ENCODE measurements at places on chromosomes 3 and 15. TPM values are rescaled to one million over a fixed set of nuclear protein-coding genes. Genes with fewer than 3 reads are reported as not detected.

DNA sequence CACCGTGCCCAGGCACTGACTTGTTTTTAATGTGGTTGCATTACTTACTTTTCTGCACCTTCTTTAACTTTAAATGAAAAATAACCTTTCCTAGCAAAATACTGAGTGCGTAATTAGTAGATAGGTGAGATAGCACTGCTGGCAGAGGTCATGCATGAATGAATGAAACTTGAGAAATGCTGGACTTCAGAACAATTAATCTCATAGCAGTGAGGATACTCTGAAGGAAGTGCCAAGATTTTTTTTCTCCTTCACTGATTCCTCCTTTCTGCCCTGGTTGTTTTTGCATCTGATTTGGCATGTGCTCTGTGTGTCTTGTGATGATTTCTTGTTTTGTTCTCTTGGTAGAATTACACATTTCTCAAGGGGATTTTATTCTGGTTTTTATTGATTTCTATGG lies 378.9 kb downstream of the PTPRG start:
- no peaks in the 10 kb centered on the region for H3K27me3 ChIP-seq
- H3K4me3 ChIP-seq: no peak overlapping the region
- no peaks in the 10 kb centered on the region for H3K4me1 ChIP-seq
- no peak for DNase-seq
- H3K36me3 ChIP-seq: no peaks in the 10 kb centered on the region

GRCh38 chr3:132720228-132720627 lies 2.0 kb downstream of the NPHP3 start:
- H3K27ac ChIP-seq: peak overlapping the region; percentile 57
- H3K27me3 ChIP-seq: no peaks in the 10 kb centered on the region
- no peak for DNase-seq
- H3K4me1 ChIP-seq: peaks cover 44% of the 10 kb centered on the region
- peaks cover 32% of the 10 kb centered on the region for H3K36me3 ChIP-seq

DNA sequence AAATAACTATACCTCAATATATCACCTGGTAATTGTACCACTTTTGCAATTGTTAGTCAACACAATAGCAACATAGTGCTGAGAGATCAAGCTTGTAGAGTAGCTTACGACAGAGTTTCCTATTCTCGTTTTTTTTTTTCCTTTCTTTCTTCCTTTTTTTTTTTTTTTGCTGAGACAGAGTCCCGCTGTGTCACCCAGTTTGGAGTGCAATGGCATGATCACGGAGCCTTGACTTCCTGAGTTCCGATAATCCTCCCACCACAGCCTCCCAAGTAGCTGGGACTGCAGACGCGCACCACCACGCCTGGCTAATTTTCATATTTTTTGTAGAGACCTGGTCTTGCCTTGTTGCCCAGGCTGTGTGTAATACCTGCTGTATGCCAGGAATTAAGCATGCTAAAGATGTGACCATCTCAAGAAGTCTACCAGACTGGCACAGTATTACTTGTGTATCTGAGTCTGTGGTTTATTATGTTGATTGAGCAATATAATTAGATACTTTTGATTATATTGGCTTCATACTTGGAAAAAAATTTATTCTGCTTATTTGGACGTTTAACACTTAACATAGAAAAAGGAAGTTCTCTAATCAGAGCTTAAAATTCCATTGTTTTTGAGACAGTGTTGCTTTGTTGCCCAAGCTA lies 3.0 kb downstream of the SELENOT start:
- peak overlapping the region; percentile 68 for H3K27ac ChIP-seq
- no peaks in the 10 kb centered on the region for H3K27me3 ChIP-seq
- peaks cover 66% of the 10 kb centered on the region for H3K4me1 ChIP-seq
- no peak for DNase-seq
- peaks cover 39% of the 10 kb centered on the region for H3K36me3 ChIP-seq

DNA sequence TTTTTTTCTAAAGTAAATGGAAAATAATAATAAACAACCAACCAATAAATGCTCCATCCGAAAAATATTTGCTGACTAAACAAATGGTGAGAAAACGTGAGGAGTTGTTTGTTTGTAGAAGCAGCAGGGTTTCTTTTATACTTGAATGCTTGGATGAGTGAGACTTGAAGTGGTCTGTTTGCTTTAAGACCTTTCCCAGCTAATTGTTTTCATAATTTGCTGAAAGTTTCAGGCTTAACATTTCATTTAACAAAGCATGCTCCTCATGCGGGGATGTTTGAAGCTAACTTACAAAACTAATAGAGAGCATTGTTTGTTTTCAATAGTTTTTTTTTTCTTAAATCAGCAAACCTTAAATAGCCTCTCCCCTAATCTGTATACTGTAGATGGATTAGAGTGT lies 484.6 kb downstream of the ROBO2 start:
- no peak overlapping the region for H3K4me3 ChIP-seq
- H3K36me3 ChIP-seq: no peaks in the 10 kb centered on the region
- no peaks in the 10 kb centered on the region for H3K4me1 ChIP-seq
- H3K27me3 ChIP-seq: no peaks in the 10 kb centered on the region
- no peak for DNase-seq
- no peak overlapping the region for H3K27ac ChIP-seq

- peaks cover 5% of the 10 kb centered on the region for H3K27me3 ChIP-seq
- DNase-seq: no peak
- no peak overlapping the region for H3K4me3 ChIP-seq
- no peak overlapping the region for H3K27ac ChIP-seq
- no peaks in the 10 kb centered on the region for H3K36me3 ChIP-seq
- no peaks in the 10 kb centered on the region for H3K4me1 ChIP-seq
Measured at GRCh38 chr3:45075821-45076625, 49.9 kb downstream of the CLEC3B start.

DNA sequence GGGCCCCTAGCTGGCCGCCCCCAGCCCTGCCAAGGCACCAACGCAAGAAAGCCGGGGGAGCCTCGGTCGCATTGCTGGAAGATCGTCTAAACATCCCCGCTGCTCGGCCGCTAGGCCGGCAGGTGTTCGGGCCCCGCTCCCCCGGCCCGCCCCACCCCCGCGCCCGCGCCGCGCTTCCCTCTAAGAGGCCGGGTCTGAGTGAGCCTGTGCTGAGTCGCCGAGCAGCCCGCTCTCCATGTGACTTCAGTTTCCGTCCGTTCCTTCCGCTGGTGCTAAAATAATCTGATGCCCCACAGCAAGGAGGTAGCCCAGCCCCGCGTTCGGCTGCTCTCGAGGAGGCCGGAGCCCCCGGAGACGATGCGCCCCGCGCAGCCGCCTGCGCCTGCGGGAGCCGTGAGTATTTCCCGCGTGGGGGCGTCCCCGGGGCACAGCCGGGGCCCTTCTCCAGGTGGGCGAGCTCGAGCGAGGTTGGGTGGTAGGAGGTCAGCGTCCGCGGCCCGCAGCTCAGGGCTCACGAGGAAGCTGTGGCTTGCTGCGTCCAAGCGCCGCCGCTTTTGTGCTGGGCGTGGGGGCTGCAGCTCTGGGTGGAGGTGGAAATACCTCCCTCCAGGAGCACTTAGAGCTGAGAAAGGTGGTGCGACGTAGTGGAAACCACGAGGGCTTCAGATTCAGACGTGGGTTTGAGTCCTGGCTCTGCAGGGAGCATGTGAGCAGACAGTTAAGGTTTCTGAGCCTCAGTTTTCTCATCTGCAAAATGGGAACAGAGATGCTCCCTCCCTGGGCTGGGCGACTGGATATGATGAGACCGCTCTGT lies at the start of gene NRROS:
Gene NRROS, plus strand, starts transcription at position 212 of the 814 bp plus-strand sequence. CDS start 14,846 bp downstream, outside the sequence.
- peak within 1 kb of the TSS; percentile 86 for H3K4me3 ChIP-seq
- no peaks in the 10 kb centered on the region for H3K27me3 ChIP-seq
- H3K27ac ChIP-seq: peak within 1 kb of the TSS; percentile 90
- DNase-seq: peak; percentile 85

DNA sequence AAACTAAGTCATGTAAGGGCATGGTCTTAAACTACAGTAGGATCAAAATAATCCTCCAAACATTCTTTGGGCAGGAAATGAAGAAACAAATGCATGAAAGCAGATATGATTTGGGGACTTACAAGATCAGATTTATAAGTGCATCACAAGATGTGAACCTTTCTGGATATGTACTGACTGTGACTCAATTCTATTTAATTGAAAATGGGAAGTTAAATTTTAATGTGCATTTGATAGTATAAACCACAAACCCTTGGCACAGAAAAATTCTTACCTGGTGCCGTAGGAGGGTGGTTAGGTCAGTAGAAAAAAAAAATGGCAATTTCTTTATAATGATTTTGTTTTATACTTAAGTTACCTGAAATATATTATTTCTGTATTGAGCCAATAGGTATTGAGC lies 262.5 kb upstream of the TGFBR2 start:
- H3K27me3 ChIP-seq: no peaks in the 10 kb centered on the region
- no peak for DNase-seq
- H3K36me3 ChIP-seq: no peaks in the 10 kb centered on the region
- no peak overlapping the region for H3K27ac ChIP-seq
- H3K4me3 ChIP-seq: no peak overlapping the region

DNA sequence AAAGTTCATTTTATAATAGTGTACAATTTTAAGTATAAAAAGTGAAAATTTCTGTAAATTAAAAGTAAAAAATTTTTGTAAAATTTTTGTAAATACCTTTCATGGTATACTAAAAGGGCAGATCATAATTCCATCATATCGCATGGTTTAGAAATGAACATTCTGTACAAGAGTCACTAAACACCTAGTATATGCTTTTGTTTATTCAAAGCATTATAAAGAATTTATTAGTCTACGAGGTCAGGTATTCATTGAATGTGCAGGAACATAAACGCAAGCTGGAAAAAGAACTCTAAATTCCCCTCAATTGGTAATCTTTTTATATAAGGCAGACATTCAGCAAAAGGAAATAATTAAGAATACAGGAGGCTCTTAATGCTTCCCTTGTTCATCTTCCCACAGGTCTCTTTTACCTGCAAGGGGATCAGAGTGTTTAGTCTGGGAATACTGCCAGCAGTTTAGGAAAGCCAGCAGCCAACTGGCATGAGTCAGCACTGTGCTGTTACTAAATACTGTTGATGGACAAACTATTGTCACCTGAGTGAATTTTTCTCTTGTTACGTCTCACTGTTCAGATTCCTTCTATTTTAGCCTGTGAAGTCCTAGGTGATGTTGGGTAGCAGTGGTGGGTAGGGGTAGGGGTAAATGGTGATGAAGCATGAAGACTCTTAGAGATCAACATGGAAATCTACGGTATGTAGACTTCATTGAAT lies 70.1 kb downstream of the UQCC5 start:
- no peaks in the 10 kb centered on the region for H3K27me3 ChIP-seq
- H3K4me1 ChIP-seq: peaks cover 3% of the 10 kb centered on the region
- H3K27ac ChIP-seq: no peak overlapping the region
- DNase-seq: no peak

DNA sequence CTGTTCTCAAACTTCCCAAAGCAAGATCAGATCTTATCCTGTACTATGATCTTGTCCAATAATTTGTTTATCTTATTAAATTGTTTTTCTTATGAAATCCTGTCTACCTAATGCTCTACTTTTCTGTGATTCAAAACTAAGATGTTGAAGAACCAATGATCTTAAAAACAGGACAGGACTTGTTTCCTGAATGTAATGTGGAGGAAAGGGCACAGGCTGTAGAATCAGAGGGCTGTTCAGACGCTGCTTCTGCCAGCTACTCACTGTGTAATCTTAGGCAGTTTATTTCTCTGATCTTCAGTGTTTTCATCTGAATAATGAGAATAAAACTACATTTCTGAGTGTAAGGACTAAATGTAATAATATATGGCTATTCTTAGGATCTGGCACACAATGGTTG lies 20.1 kb upstream of the DMXL2 start:
- no peaks in the 10 kb centered on the region for H3K36me3 ChIP-seq
- no peak for DNase-seq
- no peak overlapping the region for H3K4me3 ChIP-seq
- no peak overlapping the region for H3K27ac ChIP-seq

GRCh38 chr3:172705170-172705569 lies 5.7 kb downstream of the NCEH1 start:
- peaks cover 16% of the 10 kb centered on the region for H3K4me1 ChIP-seq
- H3K27me3 ChIP-seq: no peaks in the 10 kb centered on the region
- no peak for DNase-seq

DNA sequence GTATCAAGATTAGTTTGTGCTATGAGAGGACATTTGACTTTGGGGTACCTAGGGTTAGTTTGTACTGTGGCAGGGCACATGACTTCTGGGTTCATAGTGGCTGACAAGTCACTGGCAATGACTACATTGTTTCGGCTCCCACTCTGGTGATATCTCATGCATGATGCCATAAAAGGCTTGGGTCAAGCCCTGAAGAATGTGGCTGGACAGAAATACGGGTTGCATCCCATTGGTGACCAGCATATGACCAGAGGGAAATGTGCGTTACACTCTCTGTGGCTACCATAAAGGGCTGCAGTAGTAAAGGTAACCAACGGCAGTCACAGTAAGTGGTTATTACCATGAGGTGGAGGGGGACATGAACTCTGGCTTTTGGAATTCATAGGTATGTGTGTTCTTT lies 18.4 kb downstream of the THOC7 start:
- H3K36me3 ChIP-seq: peaks cover 10% of the 10 kb centered on the region
- DNase-seq: no peak
- no peaks in the 10 kb centered on the region for H3K27me3 ChIP-seq
- H3K27ac ChIP-seq: no peak overlapping the region
- H3K4me3 ChIP-seq: no peak overlapping the region

DNA sequence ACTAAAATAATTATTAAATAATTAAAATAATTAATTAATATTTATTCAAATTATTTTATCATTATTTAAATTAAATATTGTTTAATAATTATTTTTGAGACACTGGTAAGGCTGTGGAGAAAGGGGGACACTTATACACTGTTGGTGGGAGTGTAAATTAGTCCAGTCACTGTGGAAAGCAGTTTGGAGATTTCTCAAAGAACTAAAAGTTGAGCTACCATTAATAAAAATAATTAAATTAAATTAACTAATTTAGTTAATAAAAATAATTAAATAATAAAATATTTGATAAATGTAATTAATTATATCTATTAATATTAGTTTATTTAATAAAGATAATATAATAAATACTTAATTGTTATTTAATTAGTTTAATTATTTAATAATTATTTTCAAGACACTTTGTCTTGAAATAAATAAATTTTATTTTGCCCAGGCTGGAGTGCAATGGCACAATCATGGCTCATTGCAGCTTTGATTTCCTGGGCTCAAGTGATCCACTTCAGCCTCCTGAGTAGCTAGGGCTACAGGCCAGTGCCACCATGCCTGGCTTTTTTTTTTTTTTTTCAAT lies 16.4 kb upstream of the TNIK start:
- no peak overlapping the region for H3K4me3 ChIP-seq
- peaks cover 15% of the 10 kb centered on the region for H3K4me1 ChIP-seq
- H3K27ac ChIP-seq: no peak overlapping the region
- DNase-seq: no peak

- peaks cover 79% of the 10 kb centered on the region for H3K4me1 ChIP-seq
- H3K36me3 ChIP-seq: peaks cover 36% of the 10 kb centered on the region
- DNase-seq: peak; percentile 41
- H3K4me3 ChIP-seq: peak overlapping the region; percentile 39
Measured at GRCh38 chr3:11634081-11634635, 9.6 kb downstream of the VGLL4 start.

GRCh38 chr3:10471054-10471688 lies 34.2 kb downstream of the ATP2B2 start:
- no peak overlapping the region for H3K4me3 ChIP-seq
- H3K27ac ChIP-seq: no peak overlapping the region
- peaks cover 5% of the 10 kb centered on the region for H3K4me1 ChIP-seq
- no peak for DNase-seq

FBXO45 gene
- 18.2 TPM for total RNA-seq

SLC15A2 gene
- total RNA-seq: 1.7 TPM

DUOXA1 gene
- total RNA-seq: not detected

LRTM1 gene
- total RNA-seq: not detected

TMEM39A gene
- total RNA-seq: 30.7 TPM

GUCA1C gene
- not detected for total RNA-seq

GOLGA8S gene
- total RNA-seq: 0.16 TPM
